ENCODE measurements at places on chromosomes 6 and 20.
A peak's percentile ranks its signal among the peaks of the same experiment; 100 is the strongest.

DNA sequence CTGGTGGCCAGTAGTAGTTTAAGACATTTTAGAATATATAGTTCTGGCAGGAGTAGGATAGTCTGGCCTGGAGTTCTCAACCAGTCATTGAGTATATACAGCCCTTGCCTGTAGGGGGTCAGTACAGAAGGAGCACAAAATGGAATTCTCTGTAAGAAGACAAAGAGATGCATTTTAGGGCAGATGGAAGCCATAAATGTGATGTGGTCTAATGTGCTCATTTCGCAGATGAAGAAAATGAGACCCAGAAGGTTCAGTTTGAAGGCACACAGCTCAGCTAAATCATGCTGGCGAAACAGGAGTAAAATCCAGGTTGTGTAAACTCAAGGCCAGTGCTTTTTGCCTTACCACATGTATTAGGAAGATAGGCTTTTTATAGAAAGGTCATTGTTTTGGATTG is 29.6 kb downstream of the QKI start:
- no peak for DNase-seq

GRCh38 chr6:27922949-27923348 is 10.8 kb upstream of the OR2B2 start:
- DNase-seq, result no peak

DNA sequence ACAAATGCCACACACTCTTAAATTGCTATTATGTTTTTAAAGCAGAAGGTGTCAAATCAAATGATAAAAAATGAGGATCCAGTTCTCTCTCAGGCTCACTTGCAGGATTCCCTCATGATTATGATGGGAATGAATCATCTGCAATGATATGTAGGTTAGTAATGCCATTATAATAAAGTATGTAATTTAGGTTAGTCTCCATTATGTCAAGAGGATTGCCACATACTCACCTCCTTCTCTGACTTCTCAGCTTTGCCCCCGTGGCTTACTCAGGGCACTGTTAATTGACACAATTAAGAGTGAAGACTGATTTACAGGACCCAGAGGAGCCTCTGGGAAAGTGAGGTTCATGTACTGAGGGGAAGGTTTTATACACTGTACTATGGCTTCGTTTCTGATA is 591.7 kb upstream of the NRSN1 start:
- peak; percentile 45 for DNase-seq

DNA sequence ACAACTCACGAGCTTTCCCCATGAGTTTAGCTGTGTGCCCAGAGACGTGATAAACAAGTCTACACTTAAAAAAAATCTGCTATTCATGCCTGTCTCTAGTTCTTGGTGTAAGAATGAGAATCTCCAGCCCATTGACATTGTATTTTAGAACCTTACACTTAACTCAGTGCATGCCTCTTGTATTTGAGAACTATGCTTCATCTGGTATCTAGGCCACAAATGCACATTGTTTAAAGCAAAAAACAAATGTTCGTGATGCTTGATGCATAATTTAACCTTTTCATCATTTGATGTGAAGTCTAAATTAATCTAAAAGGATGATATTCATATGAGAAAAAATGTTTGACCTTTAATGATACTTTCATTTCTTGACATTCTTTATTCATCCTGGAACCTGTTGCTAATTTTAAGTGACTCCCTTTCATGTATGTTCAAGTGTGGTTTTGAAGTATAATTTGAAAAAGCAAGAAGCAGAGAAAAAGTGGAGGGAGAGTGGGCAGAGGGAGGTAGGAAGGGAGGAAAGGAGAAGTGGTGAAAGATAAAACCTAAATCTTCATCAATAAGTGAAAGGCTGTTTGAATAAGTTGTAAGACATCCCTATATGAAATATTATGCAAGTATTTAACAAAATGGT is 116.9 kb downstream of the PFDN4 start:
- DNase-seq, result no peak

- no peak for DNase-seq
Measured at GRCh38 chr6:127539272-127539671, 20.1 kb upstream of the MTCL3 start.

- peak; percentile 62 for DNase-seq
Measured at GRCh38 chr20:12276011-12276673, 358.4 kb downstream of the BTBD3 start.

DNA sequence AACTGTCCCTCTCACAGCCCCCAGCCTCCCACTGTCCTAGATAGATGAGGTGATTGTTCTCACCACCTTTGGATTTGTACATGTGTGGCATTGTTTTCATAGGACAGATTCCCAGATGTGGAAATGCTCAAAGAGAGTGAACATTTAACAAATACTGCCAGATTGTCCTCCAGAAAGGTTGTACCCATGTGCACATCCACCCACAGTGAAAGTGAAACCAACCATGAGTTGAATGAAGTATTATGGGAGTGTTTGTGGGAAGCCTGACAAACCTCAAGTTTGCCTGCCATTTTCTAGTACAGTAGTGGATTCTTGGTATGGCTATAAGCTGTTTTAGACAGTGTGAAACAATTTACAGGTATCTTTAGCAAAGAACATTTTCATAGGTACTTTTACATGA is 42.7 kb downstream of the ANKRD6 start:
- no peak for DNase-seq

- no peak for DNase-seq
Measured at GRCh38 chr20:45432294-45432693, 16.4 kb downstream of the PIGT start.

GRCh38 chr20:57728762-57729161 is 18.9 kb upstream of the PMEPA1 start:
- DNase-seq, result no peak

- no peak for DNase-seq
Measured at GRCh38 chr20:31707994-31708735, 14.5 kb downstream of the BCL2L1 start.

DNA sequence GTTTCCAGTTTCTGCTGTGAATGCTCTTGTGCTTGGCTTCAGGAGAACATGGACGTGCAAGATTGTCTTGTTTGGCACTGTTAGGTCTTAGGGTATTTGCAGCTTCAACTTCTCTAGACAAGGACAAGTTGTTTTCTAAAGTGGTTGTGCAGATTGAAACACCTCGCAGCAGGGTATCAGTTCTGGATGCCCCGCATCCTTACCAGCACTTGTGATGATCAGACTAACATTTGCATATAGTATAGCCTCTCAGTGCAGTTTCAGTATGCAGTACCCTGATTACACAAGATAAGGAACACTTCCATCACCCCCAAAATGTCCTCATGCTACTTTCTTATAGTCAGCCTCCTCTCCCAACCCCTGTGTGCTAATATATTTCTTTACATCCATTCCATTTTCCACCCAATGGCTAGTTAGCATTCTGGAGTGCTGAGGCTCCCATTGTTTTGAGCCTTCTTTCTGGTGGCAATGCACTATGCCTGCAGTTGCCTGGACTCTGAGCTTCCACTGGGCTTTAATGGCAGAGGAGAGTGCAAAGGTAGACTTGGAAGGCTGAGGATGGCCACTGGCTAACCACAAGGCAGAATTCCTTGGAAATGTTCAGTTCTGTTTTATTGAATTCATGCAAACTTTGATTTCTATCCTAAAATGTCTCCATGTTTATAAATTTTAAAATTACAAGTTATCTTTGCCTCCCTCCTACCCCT is 35.4 kb downstream of the KIF3B start:
- DNase-seq, result no peak

DNA sequence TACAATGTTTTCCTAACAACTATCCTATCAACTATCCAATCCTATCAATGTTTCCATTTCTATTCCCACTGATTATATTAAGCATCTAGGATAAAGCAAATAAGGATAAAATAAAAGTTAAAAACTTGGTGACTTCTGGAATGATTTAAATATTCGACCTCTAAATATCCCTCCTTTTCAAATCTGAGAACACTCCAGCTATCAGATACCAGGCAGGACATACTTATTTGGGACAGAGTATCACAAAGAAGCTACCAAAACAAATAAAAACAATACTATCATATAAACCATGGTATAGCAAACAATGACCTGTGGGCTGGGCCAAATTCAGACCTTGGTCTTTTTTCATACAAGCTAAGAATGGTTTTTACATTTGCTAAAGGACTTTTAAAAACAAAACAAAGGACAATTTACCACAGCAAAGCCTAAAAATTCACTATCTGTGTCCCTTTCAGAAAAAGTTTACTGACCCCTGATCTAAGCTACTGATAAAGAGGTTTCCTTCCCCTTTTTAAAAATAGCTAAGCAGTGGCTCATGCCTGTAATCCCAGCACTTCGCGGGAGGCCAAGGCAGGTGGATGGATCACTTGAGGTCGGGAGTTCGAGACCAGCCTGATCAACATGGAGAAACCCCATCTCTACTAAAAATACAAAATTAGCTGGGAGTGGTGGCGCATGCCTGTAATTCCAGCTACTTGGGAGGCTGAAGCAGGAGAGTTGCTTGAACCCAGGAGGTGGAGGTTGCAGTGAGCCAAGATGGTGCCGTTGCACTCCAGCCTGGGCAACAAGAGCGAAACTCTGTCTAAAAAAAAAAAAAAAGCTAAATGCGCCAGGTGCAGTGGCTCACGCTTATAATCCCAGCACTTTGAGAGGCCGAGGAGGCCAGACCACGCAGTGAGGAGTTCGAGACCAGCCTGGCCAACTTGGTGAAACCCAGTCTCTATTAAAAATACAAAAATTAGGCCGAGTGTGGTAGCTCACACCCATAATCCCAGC is 6.0 kb downstream of the NUP153 start:
- DNase-seq, result no peak

DNA sequence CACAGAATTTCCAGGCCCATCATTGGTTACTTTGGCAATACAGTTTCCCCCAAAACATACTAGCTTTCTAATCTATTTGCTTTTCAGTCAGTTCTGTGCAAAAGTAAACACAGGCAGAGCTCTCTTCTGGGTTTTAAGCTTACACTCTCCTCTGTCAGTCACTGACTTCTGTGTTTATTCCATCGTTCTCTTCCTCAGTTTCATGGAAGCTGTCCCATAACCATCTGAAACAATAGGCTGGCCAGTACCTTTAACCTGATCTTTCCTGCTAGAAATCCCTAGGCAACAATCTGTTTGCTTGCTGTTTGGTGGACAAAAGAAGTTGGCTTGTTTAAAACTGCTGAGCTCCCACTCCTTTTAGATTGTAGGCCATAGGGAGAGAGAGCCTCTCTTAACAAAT is 431.5 kb downstream of the HACE1 start:
- no peak for DNase-seq

GRCh38 chr6:26389349-26389894 is 6.5 kb downstream of the BTN2A2 start:
- DNase-seq, result no peak

GRCh38 chr20:31806564-31807355 is 12.4 kb upstream of the MYLK2 start:
- DNase-seq, result no peak

DNA sequence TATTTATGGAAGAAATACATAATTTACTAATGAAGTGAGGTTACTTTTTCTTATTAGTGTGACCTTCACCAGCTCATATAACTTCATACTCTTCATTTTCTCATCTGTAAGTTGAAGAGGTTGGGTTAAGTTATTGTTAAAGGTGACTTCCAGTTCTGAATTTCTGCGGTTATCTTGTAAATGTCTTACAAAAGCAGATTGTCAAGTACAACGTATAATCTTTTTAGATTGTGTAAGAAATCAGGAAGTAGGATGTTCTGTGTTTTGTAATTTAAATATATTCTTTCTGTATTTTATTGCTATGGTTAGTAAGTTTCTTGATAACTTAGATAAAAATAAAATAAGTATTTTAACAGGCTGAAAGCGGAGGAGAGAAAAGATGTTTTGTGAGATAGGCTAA is 12.0 kb downstream of the WTAP start:
- DNase-seq, result no peak

- no peak for DNase-seq
Measured at GRCh38 chr6:94651239-94651638, 926.1 kb upstream of the MANEA start.

DNA sequence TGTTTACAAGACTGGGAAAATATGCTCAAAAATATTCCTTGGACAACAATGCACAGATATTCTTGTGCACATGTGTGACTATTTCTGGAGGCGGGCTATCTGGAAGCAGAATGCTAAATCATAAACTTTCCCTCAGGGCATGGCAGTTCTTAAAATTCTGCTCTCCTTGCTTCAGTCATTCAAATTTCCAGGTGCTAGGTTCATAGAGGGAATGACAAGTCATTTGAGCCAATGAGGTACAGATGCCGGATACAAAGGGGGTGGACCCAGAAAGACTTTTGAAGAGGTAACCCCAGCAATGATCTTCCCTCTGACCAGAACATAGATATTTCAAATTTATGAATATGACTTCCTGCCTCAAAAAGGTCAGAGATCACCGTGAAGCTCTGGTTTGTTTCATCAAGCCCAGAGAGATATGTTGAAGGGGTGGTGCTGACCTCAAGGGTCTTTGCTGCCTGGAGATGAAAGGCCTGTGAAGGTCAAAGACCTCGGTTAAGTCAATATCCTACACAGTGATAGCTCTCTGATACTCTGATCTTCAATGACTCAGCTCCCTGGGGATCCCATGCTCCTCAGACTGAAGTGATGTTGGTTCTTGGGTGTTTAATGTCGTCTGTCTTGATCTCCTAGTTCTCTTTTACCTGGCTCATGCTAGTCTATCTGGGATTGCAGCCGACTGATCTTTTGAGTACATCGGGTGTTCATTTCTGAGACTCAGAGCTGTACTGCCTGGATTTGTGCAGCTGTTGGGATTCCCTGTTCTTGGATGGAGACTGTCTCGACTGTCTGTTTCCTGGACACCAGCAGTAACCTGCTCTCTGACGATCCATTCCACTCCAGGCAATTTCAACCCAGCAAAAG is 47.5 kb upstream of the TSHZ2 start:
- peak; percentile 29 for DNase-seq

DNA sequence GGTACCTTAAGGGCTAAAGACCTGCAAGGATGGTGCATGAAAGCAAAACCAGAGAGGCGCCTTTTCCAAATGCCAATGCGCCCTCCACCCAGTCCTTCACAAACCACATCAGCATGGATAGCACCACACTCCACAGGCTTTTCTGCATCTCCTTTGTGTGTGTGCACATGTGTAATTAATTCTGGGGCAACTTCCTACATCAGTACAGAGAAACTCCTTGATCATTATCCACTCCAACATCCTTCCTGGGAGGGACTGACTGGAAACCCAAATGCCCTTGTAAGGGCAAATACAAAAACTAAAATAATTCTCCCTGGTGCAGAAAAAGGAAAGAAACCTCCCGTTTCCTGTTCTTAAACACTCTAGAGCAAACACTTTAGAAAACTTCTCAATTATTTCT is 10.8 kb downstream of the SLC52A3 start:
- DNase-seq, result no peak

DNA sequence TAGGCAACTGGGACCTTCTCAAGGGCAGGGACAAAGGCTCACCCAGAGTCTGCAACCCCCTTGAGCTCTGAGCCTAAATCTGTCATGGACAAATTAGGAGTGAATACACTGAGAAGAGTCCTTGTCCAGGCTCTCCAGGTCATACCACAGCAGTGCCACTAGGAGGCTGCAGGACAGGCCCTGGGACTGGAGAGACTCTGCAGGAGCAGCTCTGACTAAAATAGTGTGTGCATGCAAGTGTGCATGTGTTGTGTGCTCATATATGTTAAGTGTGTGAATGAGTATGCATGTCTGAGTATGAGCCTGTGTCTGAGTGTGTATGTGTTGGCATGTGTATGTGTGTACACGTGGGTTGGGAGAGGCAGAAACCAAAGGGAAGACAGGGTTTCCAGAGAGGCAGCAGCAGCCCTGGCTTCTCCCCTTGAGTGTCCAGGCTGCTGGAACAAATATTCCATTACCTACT is 27.1 kb downstream of the MRPL14 start:
- no peak for DNase-seq

- DNase-seq, result peak; percentile 3
Measured at GRCh38 chr20:35491823-35492222, 36.4 kb downstream of the CEP250 start.

GRCh38 chr6:8047541-8048292 is 16.5 kb downstream of the BLOC1S5 start:
- DNase-seq, result no peak

- no peak for DNase-seq
Measured at GRCh38 chr6:20740088-20740487, 205.8 kb downstream of the CDKAL1 start.

All from foreskin keratinocyte (primary cell).